ENCODE measurements at places on chromosomes 11 and 22.
A peak's percentile ranks its signal among the peaks of the same experiment; 100 is the strongest.

GRCh38 chr22:39129081-39129480 lies 23.4 kb downstream of the CBX7 start:
- no peak for DNase-seq

DNA sequence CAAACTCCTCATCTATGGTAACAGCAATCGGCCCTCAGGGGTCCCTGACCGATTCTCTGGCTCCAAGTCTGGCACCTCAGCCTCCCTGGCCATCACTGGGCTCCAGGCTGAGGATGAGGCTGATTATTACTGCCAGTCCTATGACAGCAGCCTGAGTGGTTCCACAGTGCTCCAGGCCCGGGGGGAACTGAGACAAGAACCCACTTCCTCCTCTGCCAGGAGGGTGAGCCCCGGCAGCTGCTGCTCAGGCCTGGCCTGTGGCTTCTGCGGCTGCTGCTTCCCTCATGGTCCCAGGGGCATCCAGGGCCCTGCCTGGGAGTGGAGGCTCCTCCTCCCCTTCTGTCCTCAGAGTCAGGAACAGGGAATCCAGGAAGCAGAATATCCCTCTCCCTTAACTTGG lies 98.4 kb downstream of the ZNF280B start:
- no peak for DNase-seq

GRCh38 chr11:130330101-130330684 lies 15.5 kb upstream of the ZBTB44 start:
- no peak for DNase-seq

- DNase-seq = no peak
Observed at GRCh38 chr11:130645843-130646197, 197.4 kb downstream of the ADAMTS15 start.

DNA sequence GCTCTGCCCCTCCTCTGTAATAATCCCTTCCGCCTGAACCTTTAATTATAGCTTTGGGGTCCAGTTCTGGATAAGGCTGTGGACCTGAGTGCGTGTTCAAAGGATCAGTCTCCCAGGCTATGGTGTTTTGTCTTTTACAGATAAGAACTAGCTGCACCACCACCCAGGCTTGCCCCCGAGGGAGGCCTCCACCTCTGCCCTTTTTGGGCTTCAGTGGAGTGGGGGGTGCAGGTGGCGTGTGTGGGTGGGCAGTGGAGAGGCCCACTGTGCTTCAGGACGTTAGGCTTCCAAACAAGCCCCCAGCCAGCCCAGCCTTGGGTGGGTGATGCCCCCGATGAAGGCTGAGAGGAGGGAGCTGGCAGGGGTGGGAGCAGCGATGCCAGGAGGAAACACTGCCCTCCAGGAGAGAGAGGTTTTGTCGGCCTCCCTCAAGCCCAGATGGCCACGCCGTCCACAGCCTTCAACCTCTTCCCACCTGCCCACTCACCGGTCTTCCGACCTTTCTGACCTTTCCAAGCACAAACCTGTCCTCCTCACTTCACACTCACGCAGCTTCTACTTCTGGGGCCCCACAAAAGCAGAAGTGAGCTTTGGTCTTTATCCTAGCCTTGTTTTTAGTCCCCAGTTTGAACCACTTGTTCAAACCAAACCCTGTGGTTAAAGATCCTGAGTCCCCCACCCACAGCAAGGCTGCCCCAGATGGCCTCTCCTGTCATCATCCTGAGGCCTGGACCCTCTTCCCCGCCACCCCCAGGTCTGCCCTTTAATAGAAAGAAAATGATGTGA lies 20.4 kb downstream of the PSMD13 start:
- DNase-seq = no peak

DNA sequence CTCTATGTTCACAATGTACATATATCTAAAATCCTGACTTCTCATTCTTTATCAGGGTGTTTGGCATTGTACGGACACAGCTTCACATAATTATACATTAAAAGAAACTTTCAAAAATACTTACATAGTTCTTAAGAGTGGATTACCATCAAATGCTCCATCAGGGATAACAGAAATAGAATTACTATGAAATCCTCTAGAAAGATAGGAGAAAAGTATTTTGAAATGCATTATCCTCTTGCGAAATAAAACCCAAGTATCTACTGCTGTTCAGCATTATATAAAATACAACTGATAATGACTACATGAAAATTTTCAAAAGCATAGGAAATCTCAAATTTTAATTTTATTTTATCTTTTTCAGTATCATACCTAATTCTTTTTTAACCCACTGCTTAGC lies 17.8 kb upstream of the CCDC34 start:
- DNase-seq = no peak

DNA sequence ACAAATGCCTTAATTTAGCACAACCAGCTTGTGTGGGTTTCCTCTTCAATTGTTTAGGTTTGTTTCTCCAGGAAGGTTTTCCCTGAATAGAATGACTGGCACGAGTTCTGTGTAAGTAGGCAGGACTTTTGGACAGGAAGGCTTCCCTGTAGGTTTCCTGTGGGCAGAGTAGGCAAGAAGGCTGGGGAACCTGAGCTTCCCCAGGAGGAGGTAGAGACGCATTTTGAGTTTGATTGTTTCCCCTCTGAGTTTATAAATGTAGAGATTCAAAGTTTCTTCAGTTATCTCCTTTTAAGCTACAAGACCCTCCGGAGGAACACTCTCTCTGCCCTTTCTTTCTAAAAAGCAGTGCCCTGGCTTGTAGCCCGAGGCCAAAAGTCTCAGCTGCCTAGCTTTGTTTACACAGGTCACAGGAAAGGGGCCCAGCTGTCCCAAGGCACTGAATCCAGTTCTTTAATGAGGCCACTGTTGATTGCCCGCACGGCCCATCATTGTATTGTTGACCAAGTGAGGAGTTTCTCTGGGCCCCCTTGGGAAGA lies 66.6 kb upstream of the RDX start:
- DNase-seq = no peak

GRCh38 chr11:26143566-26144290 lies 188.2 kb upstream of the ANO3 start:
- DNase-seq = no peak

DNA sequence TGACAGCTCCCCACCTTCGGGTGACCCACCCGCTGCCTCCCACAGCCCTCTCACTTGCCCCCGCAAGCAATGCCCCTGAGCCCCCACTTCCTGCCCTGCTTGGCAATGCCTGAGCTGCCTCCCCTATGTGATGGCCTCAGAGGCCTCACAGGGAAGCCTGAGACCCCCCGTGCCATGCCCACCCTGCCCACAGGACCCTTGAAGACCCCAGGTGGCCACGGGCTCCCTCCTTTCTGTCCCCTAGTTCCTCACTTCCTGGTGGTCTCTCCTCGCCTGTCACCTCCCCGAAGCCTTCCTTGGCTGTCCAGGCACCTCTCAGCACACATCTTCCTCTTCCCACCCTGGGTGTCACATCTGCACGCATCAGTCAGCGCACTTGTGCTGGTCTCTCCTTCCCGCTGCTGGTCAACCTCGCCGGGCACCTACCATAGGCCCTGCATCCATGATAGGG lies 90.5 kb downstream of the BRD1 start:
- no peak for DNase-seq

- no peak for DNase-seq
Observed at GRCh38 chr11:24390762-24391161, 106.1 kb upstream of the LUZP2 start.

- no peak for DNase-seq
Observed at GRCh38 chr11:31355131-31355530, 14.4 kb downstream of the DCDC1 start.

GRCh38 chr11:62546244-62546928 lies at the start of gene AHNAK:
Gene AHNAK, minus strand, starts transcription at chr11:62546806. Its CDS starts 10,708 bp downstream, at chr11:62536098.
- DNase-seq = no peak

DNA sequence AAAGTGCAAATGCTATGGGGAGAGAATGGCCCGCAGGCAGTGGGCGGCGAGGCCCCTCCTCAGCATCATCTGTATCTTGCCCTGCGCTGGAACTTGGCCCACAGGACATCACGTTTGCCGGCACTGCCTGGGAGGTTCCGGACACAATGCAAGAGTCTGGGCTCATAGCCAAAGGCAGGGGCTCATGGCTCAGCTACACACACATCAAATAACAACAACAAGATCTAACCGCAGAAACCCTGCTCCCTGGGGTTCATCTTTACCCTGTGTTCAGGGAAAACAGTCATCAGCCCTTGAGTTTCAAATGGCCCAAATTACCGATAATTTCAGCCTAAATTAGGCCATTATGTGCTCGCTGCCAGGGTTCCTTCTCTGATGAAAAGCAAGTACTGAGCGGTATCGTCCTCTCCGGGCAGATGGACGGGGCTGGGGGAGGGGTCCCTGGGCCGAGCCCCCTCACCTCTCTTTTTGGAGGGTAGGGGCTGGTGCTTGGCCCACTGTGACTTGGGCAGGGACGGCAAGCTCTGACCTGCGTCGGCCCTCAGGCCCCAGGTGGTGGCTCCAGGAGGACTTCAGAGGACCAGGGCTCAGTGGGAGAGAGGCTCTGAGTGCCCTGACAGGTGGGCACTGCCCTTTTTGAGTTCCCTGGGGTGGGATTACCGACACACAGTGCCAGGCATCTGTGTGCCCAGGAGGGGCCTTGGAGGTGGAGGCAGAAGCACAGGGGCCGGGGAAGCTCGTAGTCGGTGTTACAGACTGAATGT lies 25.0 kb upstream of the GAL start:
- DNase-seq = peak; percentile 85

DNA sequence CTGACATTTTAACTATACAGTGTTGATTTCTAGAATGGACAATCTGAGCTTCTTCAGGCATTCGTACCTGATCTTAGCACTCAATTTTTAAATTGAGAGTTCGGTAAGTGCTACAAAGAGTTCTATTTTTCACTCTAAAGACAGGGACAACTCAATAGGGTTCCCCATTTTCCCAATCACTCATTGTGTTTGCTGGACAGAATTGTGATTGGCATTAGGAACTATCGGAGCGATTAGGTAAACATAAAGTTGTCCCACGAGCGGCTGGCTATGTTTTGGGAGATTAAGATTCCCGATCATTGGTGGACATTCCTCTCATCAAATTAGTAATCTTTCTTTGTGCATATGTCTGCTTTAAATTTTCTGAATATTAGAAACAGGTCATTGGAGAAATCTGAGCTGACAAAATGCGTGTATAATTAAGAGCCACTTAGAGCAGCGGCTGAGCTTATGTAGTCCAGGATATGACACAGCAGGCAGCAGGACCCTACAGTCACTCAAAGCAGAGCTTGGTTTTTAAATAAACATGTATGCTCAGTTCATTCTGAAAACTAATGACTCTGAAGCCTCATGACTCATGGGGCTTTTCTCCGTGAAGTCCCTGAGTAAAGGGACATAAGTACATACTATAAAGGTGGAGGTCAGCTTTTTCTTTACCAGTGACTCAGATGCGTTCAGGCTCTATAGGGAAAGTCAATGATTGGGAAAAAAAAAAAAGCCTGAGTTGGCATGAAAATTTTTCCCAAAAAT lies 109.4 kb downstream of the GRIA4 start:
- DNase-seq = peak; percentile 63

DNA sequence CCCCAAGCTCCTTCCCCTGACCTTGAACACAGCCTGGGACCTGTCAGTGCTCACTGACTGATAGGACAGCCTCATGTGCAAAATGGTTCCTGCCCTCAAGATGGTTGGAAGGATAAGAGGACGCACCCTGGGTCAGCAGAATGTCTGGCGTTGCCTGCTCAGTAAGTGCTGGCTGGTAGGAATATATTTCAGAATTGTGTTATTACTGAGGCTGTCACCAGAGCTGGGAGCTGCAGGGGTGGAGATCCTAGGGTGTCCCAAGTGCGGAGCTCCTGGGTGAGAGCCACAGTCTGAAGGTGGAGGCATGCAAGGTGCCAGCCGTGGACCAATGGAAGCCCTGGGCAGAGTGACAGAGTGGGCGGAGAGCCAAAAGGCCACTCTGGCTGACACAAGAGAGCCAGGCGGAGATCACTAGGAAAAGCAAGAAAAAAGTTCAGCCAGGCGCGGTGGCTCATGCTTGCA lies 1.0 kb upstream of the SEC14L4 start:
- DNase-seq = no peak

GRCh38 chr22:44042249-44043218 lies 18.4 kb downstream of the PARVB start:
- DNase-seq = no peak

- no peak for DNase-seq
Observed at GRCh38 chr11:60932605-60933356, 8.5 kb downstream of the TMEM132A start.

- no peak for DNase-seq
Observed at GRCh38 chr11:55324500-55324899, 18.5 kb upstream of the OR4A16 start.

GRCh38 chr11:120336641-120337354 lies 585 bp downstream of the ARHGEF12 start:
- DNase-seq = no peak

DNA sequence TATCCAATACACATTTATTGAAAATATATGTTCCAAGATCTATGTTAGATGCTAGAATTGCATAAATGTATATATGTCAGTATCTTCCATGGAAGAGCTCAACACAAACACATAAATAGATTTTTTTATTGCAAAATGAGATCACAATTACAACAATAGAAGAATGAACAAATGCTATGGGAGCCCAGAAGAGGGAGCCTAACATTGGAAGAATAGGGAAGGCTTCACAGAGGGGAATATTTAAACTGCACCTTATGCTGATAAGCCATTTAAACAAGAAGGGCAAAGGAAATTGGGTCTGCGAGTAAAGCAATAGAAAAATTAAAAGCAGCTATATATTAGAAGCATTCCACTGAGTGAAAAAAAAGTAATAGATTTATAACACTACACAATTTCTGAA lies 96.1 kb upstream of the LRRC55 start:
- no peak for DNase-seq

- no peak for DNase-seq
Observed at GRCh38 chr11:14223636-14224288, 135.2 kb downstream of the RRAS2 start.

GRCh38 chr22:49685116-49685515 lies 142.6 kb downstream of the BRD1 start:
- DNase-seq = no peak

- DNase-seq = peak; percentile 45
Observed at GRCh38 chr22:41857155-41857859, 24.4 kb downstream of the SREBF2 start.

DNA sequence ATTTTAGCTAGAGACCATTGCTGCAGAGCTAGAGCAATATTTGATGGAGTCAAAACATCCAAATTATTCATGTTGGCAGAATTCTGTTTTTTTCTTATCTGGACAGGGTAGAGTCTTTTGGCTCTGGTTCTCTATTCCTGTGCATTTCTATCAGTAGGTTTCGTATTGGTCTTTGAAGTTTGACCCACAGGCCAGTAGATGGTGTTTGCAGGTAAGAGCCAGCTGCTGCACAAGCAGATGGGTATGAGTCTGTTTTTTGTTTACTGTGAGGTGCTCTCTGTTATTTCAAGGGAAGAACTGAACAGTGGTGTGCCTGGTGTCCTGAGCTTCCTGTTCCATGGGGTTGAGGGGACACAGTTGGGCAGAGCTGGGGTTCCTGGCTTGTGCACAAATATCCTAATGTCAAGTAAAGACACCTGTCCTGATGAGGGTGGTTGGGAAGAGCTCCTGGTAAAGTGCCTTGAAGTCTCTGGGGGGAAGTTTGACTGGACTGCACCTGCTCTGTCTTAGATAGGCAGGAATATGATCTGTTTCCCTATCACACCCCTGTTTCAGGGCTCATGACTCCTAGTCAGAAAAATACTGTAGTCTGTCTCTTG lies 34.0 kb upstream of the SLC22A25 start:
- no peak for DNase-seq

- DNase-seq = no peak
Observed at GRCh38 chr11:86197448-86197847, 47.1 kb upstream of the EED start.

GRCh38 chr11:118156531-118157185 lies 4.0 kb upstream of the SCN4B start:
- no peak for DNase-seq
